ENCODE measurements at places on chromosomes 7 and 10.

DNA sequence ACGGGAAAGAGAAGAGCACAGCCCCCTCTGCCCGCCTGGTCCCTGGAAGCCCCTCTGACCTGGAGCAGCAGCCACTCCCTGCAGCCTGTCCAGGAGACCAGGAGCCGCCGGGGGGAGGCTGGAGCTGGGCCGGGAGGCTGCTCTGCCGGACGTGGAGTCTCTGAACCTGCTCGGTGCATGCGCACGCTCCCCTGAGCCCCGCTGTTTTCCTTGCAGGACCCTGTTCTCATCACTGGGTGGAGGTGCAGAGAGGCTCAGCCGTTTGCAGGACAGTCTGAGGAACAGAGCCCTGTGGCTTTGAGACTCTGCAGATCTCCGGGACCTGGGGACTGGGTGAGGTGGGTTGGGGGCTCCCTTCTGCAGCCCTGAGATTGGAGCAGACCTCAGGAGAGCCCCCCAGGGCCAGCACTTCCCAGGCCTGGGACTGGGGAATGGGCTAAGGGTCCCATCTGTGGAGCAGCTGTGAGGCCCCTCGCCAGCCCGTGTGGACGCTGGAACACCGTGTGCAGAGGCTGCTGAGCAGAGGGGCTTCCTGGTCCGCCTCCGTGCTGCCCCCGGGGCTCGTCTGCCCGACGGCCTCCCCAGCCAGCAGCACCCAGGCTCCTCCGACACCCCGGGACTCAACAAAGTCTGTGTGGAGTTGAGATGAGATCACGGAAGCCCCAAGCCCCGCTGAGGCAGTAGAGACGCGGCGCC, 48.5 kb upstream of the ADGRA1 start:
- DNase-seq, result no peak

- no peak for DNase-seq
Measured at GRCh38 chr7:130386876-130387275, 6.6 kb downstream of the CPA1 start.

DNA sequence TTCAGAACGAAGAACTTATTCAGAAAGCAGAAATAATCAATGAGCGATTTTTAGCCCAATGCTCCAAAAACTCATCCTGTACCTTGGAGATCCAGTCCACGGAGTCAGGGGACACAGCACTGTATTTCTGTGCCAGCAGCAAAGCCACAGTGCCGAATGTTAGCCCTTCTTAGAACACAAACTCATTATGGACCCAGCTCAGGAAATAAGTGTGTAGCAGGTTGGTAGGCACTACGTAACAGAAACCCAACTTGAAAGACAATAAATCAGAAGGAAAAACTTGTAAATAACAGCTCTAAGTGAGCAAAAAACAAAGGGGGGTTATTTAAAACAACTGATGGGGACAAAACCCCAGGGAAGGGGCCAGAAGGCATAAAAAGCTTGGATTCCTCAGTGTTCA, 112.0 kb upstream of the PRSS1 start:
- no peak for DNase-seq

DNA sequence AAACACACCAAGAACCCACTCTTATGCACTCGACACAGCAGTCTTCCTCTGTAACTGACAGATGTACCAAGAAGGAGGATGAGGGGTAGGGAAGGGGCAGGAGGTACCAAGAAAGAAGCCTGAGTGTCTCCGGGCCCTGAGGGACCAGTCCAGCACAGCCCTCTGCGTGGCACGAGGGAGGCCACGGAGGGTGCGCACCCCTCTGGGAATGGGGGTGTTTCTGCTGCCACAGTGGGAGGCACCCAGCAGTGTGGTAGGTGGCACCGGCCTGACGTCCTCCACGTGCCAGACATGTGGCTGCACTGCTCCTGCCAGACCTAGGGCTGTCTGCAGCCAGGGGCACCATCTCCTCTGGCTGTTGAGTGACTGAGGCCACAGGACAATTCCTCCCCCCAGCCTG, 154.3 kb downstream of the ZMYND11 start:
- DNase-seq, result no peak

- no peak for DNase-seq
Measured at GRCh38 chr7:129911790-129912189, 41.0 kb downstream of the UBE2H start.

DNA sequence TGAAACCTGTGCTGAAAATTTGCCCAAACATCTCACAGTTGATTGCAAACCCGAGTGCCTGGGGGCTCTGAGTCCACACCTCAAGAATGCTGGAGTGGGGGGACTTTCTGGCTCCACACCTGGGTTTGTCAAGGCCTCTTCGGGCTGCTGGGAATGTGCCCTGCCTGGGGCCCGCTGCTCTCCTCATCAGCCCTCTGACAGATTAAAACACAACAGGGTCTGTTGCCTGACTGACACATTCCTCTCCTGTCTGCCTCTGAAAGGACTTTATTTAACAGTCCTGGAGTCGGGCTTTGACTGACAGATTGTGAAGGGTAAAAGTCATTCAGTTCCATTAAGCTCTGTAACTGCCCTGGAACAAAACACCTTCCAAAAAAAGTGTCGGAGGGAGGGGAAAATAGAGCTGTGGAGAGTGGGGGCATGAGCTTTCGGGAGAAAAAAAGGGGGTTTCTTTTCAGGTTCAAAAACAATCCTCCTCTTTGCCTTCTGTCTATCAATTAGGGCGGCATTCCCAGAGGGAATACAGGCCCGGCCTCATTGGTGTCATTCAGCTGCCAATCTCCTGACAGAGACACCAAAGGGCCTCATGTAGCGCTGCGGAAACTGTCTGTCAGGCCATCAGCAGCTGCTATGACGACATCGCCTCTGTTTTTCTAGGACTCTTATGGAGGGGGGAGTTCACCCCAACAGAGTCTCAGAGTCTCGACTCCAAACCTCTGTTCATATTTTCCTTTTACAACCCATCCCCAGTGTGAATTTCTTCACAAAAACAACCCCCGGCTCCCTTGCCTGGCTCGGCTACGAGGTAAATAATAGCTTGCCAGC, 398.8 kb upstream of the NFE2L3 start:
- DNase-seq, result no peak

GRCh38 chr7:46283852-46284251, 362.8 kb upstream of the IGFBP3 start:
- no peak for DNase-seq

DNA sequence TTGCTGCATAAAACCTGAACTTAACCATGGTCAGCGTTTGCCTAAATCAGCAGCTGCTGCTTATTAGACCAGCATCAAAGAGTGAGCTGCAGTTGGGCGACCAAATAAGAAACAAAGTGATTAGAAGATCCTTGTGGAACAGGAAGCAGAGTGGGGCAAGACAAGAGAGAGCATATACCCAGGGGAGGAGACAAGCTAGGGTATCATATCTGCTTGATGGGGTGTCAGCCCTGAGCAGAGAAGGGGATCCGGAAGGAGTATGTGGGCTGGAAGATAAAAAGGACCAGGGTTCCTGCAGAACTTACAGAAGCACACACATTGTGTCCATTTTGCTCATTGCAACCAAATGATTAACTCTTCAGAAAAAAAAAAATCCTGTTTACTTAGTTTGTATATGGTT, 213.6 kb downstream of the CELF2 start:
- no peak for DNase-seq
